ENCODE measurements at places on chromosomes 13 and 19.
A peak's percentile ranks its signal among the peaks of the same experiment; 100 is the strongest.

GRCh38 chr13:59210543-59210942, 953.2 kb downstream of the DIAPH3 start:
- DNase-seq: no peak

- DNase-seq: no peak
Observed at GRCh38 chr13:75691183-75691582, 55.1 kb downstream of the LMO7 start.

DNA sequence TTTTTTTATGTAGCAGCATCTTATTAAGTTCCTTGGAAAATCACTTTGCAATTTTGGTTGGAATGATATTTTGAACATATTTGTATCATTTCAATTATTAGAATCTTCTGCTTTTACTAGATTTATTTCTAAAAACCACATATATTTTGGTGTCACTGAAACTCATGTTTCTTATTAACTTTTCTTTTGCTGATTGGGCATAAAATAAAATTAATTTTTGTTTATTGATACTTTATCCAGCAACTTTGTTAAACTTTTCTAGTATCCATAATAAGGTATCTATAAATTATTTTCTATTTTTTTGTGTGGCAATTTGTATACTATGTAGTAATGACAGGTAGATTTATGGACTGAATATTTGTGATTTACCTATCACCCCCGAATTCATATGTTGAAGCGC, 556.4 kb upstream of the ATXN8OS start:
- DNase-seq: no peak

DNA sequence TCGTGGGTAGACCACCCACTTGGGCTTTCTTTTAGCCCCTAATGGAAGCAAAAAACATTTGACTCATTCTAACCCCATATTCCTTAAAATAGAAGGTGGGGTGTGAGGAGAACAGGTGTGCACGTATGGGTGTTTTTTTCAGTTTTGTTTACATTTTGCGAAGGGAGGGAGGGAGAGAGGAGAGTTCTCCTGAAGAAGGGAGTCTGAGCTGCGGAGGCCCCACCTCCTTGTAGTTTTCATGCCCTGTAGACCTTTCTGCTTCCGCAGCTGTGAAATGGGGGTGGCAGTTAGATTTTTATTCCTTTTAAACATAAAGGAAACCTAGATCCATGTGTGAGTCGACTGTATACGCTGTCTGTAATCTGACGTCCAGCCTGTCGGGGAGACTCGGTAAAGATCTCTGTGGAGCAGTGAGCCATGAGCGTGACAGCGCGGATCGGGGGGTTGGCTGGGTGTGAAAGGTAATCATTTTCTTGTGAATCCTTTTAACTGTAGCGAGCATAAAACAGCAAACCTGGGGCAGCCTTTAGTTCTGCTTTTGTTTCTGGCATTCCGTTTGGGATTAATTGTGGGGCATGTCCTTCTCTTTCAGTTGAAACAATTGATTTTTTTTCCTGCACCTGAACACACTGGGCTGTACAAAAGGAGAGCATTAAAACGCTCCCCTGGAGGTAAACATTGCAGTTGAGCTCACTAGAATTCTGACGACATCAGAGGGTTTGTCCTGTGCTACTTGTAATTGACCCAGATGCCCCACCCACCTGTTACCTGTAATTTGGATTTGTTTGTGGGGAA, 2.3 kb downstream of the UPF1 start:
- no peak for DNase-seq

DNA sequence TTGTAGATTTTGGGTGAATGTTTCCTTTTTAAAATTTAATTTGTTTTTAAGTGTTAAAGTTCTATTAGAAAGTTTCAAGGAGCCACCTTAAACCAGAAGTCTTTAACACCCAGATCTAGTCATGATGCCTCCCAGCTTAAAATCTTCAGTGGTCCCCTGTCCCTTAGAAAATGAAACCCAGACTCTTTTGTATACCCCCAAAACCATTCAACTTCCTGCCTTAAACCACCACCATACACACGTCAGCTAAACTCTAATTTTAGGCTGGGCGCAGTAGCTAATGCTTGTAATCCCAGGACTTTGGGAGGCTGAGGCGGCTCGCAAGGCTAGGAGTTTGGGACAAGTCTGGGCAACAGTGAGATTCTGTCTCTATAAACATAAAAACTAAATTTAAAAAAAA, 37.9 kb downstream of the N4BP2L1 start:
- DNase-seq: no peak

DNA sequence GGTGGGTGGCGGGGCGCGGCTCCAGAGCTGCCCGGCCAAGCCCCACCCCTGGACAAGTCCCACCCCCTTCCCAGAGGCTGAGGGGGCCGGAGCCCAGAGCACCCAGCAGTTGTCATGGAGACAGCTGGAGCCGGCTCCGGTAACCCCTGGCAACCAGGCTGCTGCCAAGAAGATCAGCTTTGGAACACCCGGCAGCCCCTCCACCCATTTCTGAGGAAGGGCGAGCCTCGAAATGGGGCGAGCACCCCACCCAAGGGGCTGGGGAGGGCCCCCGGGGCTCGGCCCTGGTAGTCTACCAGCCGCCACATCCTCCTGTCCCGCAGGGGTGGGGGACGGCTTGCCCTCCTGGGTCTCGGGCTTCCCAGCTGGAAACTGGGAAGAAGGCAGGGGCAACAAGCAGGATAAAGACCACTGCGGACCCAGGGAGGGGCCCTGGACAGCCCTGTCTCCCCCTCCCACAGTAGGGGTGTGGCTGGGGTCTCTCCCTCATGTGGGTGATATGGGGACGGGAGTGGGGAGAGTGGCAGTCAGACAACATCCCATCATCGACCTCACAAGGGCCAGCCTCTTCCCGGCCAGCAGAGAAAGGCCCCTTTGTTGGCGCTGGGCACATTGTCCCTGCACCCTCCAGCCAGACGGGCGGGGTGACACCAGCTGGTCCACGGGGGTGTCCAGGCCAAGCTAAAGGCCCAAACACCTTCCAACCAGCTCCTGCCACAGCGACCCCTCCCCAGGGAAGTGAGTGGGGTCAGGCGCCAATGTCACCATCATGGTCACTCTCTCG, 1.5 kb downstream of the CERS1 start:
- no peak for DNase-seq

DNA sequence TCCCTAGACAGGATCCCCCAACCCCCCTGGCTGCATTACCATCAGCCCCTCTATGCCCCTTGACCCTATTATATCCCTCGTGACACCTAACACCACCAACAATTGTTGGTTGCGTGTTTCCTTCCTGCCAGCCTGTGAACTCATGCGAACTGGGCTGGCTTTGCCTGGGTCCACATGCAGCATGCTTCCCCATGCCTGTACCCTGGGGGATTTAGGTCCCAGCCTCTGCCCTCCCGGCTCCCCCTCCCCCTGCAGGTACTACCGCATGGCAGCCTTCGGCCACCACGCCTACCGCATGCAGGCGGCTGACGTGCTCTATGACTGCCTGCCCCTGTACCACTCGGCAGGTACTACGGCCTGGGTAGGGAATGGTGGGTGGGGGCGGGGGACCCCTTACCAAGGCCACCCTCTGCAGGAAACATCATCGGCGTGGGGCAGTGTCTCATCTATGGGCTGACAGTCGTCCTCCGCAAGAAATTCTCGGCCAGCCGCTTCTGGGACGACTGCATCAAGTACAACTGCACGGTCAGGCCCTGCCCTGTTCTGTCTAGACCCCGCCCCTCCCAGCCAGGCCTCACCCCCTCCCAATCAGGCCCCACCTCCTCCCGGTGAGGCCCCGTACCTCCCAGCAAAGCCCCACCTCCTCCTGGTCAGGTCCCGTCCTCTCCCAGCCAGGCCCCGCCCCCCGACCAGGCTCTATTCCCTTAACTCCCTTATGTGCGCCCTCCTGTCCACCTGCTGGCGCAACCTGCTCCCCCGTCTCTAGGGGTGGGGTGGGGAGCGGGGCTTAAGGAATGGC, 18.5 kb downstream of the SLC27A1 start:
- DNase-seq: peak; percentile 5

DNA sequence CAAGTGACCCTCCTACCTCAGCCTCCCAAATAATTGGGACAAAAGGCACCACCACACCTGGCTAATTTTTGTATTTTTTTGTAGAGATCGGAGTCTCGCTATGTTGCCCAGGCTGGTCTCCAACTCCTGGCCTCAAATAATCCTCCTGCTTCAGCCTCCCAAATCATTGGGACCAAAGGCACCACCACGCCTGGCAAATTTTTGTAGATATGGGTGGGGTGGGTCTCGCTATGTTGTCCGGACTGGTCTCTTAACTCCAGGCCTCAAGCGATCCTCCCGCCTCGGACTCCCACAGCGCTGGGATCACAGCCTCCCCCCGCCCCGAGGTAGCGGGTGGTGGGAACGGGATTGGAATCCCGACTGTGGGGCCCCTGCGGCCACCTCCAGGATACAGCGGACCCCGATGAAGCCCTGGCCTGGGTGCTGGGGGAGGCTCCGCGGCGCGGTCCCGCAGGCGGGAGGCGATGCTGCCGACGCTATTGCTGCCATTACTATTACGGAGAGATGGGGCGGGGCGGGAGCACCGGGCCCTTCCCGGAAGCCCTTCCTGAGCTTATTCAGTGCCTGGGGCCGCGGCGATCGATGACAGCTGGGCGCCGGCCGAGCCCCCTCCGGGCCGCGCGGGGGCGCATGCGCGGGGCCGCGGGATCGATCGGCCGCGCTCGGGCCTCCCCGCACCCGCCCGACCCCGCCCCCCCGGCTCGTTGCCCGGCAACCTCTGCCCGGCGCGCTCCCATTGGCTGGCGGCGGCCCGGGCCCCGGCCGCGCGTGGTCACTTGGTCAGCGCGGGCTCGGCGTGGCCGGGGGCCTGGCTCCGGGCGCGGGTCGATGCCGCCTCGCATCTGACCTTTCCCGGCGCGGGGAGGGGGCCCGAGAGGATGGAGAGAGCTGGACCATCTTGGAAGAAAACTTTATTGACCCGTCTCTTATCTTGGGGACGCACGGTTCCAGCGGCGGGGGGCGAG, 27.9 kb upstream of the ONECUT3 start:
- no peak for DNase-seq

- DNase-seq: no peak
Observed at GRCh38 chr13:79128158-79128557, 277.9 kb downstream of the RBM26 start.
